ENCODE measurements at places on chromosomes 2 and 18. TPM values are rescaled to one million over a fixed set of nuclear protein-coding genes. Genes with fewer than 3 reads are reported as not detected.

Gene COL4A3
- total RNA-seq = 0.33 TPM

Gene LIMS4
- 0.26 TPM for total RNA-seq

Gene TEKT4
- not detected for total RNA-seq

Gene APCDD1
- 17.3 TPM for total RNA-seq

Gene MOGAT1
- total RNA-seq = not detected

Gene CIB4
- not detected for total RNA-seq

Gene RGPD6
- 22.6 TPM for total RNA-seq

Gene SLC9A4
- total RNA-seq = not detected

Gene UGT1A9
- total RNA-seq = not detected

Gene COL6A3
- total RNA-seq = 1,525 TPM

Gene CCDC68
- total RNA-seq = 8.3 TPM

Gene PROC
- total RNA-seq = not detected

Gene FER1L5
- total RNA-seq = 0.51 TPM

Gene GLB1L
- total RNA-seq = 28.2 TPM

Gene DCDC2C
- total RNA-seq = not detected

Gene MCEE
- total RNA-seq = 18.8 TPM

Gene PLB1
- total RNA-seq = 1.8 TPM

Gene SERPINB2
- 3.9 TPM for total RNA-seq

Gene PIGN
- total RNA-seq = 35.2 TPM

Gene CDK5R2
- total RNA-seq = 0.17 TPM

Gene SP140
- total RNA-seq = 0.33 TPM

Gene C2orf15
- total RNA-seq = under 0.01 TPM

Gene ZNF236
- total RNA-seq = 8.0 TPM

Gene RGPD8
- total RNA-seq = 9.5 TPM

Gene COL3A1
- total RNA-seq = 925 TPM

Gene SIGLEC15
- 0.51 TPM for total RNA-seq

Gene DLX2
- not detected for total RNA-seq

Gene FBXO36
- 3.5 TPM for total RNA-seq

Gene STARD6
- total RNA-seq = not detected

Gene PRKAG3
- total RNA-seq = 0.26 TPM

Gene HOXD10
- not detected for total RNA-seq

Gene TMEM200C
- 0.17 TPM for total RNA-seq

Gene FAM161A
- 2.6 TPM for total RNA-seq

Gene FHOD3
- total RNA-seq = 3.1 TPM

Gene DSG4
- not detected for total RNA-seq

Gene TACR1
- not detected for total RNA-seq

Gene RUFY4
- total RNA-seq = not detected

Gene GCG
- not detected for total RNA-seq

Gene CROCC2
- 0.51 TPM for total RNA-seq

Gene KCNS3
- total RNA-seq = 1.3 TPM

Gene SNORC
- total RNA-seq = 0.83 TPM

Gene SS18
- total RNA-seq = 90.8 TPM

Gene RGPD4
- total RNA-seq = not detected

Gene DAPL1
- not detected for total RNA-seq

Gene GAD1
- total RNA-seq = 0.26 TPM

Gene MEX3C
- total RNA-seq = 39.8 TPM

Measured in fibroblast of lung (primary cell).